Memory B cell (primary cell): ENCODE measurements at places on chromosomes 12 and 14.
A peak's percentile ranks its signal among the peaks of the same experiment; 100 is the strongest.

- no peak for DNase-seq
Measured at GRCh38 chr14:70754991-70755390, 54.3 kb downstream of the MAP3K9 start.

- DNase-seq = no peak
Measured at GRCh38 chr12:45268672-45269411, 52.9 kb downstream of the ANO6 start.

DNA sequence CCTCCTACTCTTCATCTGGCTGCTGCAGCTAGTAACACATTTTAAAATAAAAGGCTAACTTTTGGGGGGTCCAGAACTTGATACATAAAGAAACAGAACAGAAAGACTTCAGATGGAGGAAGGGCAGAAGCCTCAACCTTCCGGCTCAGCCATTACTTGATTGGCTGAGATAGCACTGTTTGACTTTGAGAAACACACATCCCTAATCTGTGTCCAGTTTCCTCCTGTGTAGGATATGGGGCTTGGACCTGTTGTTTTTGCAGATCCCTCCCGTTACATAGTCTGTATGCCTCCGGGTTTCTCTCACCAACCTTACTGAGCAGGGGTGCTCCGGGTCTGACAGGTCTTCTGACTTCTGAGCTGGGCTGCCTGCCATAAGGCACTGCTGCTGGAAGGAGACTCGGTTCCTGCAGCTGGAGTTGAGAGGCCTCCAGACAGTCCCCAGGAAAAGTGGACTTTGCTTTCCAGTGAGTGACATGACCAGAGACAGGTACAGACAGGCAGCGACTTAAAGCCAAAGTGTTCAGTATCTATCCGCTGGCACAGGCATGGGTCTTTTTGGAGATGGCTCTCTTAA, 8.3 kb upstream of the ZNF641 start:
- DNase-seq = no peak

DNA sequence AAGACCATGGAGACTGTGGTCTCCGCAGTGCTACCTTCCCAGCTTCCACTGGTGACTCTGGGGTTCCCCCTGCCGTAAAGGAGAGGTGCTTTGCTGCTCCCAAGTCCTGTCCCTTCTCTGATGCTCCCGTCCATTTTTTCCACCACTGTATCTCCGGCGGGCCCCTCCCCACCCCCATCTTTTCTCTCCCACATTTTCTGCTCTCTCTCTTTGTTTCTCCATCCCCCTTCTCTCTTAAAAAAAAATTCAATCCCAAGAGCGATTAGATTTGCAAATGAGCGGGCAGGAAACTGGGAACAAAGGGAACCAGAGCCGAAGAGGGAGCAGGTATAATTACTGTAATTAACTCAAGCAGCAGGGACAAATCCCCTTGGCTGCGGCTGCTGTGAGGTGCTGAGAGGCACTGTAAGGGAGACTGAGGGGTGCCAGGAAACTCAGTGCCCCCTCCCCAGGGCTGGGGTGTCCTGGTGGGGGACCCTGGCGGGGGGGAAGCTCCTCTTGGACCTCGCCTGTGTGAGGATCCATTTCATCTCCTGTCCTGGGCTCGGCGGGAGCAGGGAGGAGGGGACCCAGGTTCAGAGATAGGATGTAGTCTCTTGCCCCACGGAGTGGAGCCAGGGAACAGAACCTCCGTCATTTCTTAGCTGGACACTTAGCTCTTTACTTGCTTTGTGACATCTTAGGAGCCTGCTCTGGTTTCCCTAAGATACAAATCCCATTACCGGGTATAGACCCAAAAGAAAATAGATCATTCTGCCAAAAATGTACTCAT, 140.4 kb upstream of the NRXN3 start:
- no peak for DNase-seq

DNA sequence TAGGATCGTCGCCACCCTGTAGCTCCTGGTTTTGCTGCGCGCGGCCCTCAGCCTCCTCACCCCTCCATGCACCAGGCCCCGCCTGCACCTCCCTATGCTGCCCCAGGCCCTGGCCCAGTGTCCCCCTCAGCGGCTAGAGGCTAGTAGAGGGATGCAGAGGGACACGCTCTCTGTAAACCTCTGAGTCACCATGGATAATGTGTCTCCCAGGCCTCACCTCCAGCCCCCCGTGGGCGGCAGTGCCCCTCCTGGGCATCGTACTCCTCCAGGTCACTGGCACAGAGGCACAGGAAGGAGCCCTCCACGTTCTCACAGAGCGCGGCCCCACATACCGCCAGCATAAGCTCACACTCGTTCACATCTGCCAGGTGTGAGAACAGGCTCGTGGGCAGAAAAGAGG, 12.3 kb downstream of the ISCA2 start:
- DNase-seq = no peak

GRCh38 chr14:71130491-71131179, 223.4 kb downstream of the PCNX1 start:
- DNase-seq = no peak

GRCh38 chr12:44294649-44295048, 458.8 kb downstream of the TMEM117 start:
- DNase-seq = peak; percentile 1

DNA sequence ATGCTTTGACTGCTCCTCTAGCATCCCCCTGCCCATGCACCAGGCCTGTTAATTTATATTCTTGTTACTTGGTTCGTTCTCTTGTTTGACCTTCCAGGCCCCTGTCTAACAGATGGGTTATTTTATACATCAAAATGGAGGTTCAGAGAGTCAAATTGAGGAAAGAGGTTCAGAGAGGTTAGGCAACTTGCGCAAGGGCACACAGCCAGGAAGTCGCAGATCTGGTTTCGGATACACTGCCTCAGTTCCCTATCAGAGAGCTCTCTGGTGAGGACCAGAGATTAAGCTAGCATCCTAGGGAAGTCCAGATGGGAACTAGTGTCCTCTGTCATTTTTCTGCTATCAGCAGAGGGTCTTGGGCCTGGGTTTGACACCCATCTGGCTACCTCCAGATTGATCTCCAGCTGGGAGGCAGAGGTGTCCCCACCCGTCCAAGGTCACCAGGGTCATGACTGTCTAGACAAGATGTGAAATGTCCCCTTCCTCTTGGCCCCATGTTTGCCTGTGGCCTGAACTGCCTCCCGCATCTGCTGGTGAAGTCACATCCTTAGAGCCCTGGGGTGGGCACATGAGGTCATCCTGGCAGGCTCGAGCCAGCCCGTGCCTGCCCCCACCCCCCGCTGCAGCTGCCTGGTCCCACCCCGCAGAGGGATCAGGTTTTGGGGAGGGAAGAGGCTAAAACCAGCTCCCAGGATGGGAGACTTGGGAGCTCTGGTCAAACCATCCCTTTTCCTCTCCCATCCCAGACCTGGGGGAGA, 84.3 kb upstream of the NCOR2 start:
- DNase-seq = no peak

- no peak for DNase-seq
Measured at GRCh38 chr14:78346747-78347146, 176.6 kb downstream of the NRXN3 start.

GRCh38 chr12:6057700-6058099, 66.8 kb downstream of the VWF start:
- no peak for DNase-seq

GRCh38 chr12:88958153-88958552, 377.9 kb upstream of the KITLG start:
- DNase-seq = no peak

- no peak for DNase-seq
Measured at GRCh38 chr14:69101331-69101826, 51.5 kb downstream of the DCAF5 start.

GRCh38 chr14:30621940-30622830, at the start of gene SCFD1:
TSS of gene SCFD1 (plus strand) at chr14:30622319. CDS start at chr14:30622339, 20 bp downstream.
- DNase-seq = peak; percentile 87

DNA sequence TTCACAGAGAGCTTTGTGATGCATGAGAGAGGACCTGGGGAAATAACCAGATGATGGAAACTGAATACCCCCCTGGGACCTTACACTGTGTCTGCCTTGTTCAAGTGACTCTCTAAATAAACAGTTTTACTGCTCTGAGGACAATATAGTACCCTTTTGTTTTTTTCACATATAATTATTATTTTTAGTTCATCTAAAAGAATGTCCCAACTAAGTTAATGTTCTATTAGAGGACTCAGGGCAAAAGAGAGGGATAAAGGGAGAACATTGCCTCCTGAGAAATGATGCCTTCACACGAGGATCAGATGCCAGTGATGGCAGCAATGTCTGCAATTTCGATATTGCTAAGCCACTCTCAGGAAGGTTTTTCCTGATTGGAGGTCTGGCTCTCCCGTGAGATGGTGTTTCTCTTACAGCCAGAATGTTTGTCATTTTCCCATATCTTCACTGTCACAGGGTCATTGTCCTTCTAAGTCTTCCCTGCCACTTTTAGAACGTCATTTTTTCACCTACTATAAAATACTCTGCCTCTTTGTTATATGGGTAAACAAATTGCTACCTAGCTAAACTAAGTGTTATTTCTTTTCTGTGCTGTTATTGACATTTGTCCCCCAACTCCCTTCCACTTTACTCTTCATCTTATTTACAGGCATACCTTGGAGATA, 201.6 kb downstream of the RAD51B start:
- no peak for DNase-seq

GRCh38 chr14:85325134-85326017, 204.6 kb upstream of the FLRT2 start:
- DNase-seq = no peak

GRCh38 chr14:22494486-22495135, 94.4 kb downstream of the DAD1 start:
- no peak for DNase-seq

- DNase-seq = no peak
Measured at GRCh38 chr14:98945611-98946570, 326.1 kb downstream of the BCL11B start.

DNA sequence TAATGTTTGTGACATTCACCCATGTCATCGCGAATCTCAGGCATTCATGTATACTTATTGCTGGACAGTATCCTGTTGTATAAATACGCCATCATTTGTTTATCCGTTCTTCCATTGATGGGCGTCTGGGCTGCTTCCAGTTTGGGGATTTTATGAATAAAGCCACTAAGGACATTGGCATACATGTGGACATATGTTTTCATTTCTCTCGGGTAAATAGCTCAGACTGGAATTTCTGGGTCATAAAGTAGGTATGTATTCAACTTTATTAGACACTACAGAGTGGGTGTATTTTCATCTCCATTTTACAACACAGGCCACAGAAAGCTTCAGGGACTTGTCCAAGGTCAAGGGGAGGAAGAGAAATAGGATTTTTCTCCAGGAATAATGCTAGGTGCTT, 48.9 kb downstream of the HRK start:
- DNase-seq = no peak

- no peak for DNase-seq
Measured at GRCh38 chr12:124443931-124444712, 123.3 kb downstream of the NCOR2 start.

DNA sequence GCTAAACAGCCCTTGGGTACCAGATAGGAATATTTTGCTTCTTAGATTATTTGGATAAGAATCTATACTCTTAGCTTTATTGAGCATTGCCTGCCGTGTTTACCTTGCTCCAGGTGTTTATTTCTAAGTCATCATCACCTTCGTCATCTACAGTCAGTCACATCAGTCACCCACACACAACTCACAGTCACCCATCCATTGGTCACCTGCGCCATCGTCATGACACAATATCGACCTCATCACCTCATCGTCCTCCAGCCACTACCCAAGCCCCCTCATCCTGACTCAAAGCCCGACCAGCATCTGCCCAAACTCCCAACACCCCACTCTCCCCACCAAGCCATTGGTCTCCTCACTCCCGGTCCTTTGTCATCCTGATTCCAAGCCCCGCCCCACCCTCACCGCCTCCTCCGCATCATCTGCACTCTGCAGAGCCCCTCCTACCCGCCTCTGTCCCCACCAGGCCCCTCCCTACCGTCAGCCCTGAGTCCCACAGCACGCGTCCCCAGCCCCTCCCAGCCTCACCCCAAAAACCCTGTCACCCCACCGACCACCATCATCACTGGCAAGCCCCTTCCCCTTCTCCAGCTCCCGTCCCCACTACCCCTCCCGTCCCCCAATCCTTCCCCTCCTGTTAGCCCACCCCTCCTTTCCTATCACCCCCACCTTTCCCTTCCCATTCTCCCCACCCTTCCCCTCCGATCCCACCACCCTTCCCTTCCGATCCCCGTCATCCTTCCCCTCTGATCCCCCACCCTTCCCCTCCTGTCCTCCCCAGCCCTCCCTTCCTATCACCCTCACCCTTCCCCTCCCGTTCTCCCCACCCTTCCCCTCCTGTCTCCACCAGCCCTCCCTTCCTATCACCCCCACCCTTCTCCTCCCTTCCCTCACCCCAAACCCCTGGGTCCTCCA, 9.8 kb downstream of the DLK1 start:
- DNase-seq = no peak

DNA sequence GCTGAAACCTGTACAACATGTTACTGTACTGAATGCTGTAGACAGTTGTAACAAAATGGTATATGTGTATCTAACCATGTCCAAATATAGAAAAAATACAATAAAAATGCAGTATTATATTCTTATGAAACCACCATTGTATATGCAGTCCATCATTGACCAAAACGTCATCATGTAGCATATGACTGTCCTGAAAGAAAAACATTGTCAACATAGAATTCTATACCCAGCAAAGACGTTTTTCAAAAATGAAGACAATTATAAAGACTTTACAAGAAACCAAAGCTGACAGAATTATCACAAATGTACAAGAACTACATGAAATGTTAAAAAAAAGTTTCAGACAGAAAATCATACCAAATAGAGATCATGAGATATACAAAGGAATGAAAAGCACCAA, 8.1 kb upstream of the GPATCH2L start:
- DNase-seq = no peak

DNA sequence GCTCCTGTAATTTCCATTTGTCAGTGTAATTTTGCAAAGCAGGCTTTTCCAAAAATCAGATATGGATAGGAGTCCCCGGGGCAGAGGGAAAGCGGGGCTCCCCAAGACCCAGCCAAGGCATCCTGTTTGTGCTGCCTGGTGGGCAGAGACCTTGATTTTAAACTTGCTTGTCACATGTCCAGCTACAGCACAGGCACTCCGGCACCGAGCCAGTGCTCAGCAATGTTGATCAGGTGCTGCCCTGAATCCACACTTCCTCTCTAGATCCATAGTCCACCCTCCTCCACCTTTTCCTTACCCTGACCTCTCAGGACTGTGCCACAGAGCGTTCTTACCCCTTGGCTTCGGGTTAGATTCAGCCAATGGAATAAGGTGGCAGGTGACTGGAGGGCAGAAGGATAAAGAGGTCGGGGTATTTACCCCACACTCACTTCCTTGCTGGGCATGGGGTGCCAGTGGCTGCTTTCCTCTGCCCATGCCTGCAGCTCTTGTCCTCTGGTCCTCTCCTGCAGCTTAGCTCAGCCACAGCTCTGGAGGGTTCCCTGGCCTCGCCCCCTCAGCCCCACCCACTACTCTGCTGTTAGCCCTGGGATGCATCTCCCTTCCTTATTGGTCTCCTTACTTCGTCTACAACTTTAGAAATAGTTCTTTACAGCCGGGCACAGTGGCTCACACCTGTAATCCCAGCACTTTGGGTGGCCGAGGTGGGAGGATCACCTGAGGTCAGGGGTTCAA, 80.1 kb downstream of the IRF2BPL start:
- no peak for DNase-seq

- DNase-seq = no peak
Measured at GRCh38 chr14:31568671-31569070, 7.5 kb downstream of the NUBPL start.
